Activated T-cell treated with anti-CD3 and anti-CD28 coated beads, Interleukin-2, amount 50 U/mL, for 24 hours (primary cell): ENCODE measurements at places on chromosomes 2 and 18.

DNA sequence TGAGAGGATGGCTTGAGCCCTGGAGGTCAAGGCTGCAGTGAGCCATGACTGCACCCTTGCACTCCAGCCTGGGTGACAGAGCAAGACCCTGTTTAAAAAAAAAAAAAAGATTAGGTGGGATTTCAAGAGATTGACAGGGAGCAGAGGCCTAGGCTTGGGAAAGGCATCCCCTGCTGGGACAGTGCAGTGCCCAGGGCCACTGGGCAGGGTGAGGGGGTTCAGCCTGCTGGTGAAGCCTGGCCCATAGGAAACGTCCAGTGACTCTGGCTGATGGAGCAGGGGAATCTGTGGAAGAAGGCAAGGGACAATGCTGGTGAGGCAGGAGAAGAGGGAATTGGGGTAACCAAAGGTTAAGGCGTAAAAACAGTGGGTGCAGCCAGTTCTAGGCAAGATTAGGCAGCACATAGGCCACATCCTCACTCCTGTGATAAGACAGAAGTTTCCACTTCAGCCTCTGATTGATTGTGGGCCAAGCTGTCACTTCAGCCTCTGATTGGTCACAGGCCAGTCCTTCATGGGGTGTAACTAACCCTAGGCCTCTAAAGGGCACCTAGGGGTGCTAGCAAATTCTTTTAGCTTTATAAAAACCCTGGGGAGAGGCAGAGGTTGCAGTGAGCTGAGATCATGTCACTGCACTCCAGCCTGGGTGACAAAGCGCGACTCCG, 128.6 kb downstream of the MSH2 start:
- DNase-seq: no peak

- no peak for DNase-seq
Observed at GRCh38 chr2:178782236-178782635, 25.0 kb downstream of the TTN start.

DNA sequence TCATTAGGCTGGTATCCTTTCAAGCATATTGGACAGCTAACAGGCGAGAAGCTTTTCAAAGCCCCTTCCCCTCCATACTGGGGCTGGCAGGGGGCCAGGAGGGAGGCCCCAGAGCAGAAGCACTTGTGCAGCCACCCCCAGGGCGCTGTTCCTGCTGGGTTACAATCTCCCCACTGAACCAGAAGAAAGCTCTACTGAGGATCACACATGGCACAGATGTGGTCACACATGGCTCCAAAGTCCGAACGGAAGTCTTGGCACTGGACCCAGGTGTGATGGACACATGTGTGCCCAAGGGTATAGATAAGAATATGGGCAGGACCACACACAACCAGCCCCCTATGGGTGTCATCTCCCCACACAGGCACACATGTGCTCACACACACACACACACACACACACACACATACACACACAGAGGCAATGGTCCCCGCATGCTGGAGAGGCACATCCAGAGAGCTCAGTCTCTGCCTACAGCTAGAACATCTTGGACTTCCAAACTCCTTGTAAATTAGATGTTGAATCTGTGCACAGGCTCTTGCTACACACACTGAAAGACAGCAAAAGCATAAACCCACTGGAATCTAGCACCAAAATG, 56.4 kb downstream of the TTC32 start:
- no peak for DNase-seq

GRCh38 chr18:677951-678381, 20.5 kb downstream of the TYMS start:
- no peak for DNase-seq

DNA sequence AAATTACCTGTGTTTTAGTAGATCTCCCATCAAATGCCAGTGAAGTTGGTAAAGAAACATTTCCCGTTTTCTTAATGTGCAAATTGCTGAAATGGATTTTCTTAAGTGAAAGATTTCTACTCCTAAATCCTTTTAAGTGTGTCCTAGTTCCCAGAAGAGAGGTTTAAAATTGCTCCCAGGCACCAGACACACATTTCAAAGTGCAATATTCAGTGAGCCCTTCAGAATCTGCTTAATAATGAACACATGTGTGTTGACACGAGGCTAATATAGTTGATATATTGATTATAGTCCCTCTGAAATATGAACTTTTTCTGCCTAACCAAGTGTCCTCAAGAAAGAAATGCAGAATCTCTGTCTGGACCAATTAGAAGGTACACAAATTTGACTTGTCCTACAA, 861.7 kb upstream of the CNTNAP5 start:
- no peak for DNase-seq

- no peak for DNase-seq
Observed at GRCh38 chr2:159531475-159531874, 84.9 kb downstream of the BAZ2B start.

DNA sequence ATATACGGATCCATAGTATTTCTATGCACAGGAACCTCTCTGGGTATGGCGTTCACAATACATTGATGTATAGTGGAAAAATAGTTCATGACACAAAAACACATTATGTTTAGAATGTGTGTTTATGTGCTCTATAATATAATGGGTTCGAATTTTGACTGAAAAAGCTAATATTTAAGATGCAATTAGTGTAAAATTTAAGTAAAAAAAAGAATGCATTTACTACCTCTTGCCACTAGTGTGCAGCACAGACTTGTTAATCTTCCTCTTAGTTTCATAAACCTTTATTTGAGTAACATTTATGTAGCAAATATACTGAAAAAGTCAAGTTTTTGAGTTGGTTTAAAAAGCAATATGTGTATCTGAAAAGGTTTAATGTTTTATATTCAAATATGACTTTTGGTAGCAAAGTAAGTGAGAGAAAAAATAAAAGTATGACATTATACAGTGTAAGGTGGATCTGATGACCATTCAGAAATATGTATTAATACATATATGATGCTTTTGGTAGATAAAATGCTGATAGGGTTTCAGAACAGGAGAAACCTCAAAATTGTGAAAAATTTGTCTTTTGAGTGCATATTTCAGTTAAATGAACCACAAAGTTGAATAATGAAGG, 49.4 kb downstream of the CCDC102B start:
- no peak for DNase-seq

GRCh38 chr2:37366773-37367172, 22.3 kb downstream of the QPCT start:
- DNase-seq: no peak

GRCh38 chr2:80238692-80239469, 65.7 kb downstream of the LRRTM1 start:
- DNase-seq: no peak
